Choroid plexus epithelial cell (primary cell): ENCODE measurements at places on chromosomes 5 and 9.

GRCh38 chr5:59674763-59675162 is 218.8 kb downstream of the PDE4D start:
- DNase-seq, result no peak

- DNase-seq, result peak; percentile 99
These were observed 59.4 kb upstream of the GNA14 start for GRCh38 chr9:77707383-77708063.

DNA sequence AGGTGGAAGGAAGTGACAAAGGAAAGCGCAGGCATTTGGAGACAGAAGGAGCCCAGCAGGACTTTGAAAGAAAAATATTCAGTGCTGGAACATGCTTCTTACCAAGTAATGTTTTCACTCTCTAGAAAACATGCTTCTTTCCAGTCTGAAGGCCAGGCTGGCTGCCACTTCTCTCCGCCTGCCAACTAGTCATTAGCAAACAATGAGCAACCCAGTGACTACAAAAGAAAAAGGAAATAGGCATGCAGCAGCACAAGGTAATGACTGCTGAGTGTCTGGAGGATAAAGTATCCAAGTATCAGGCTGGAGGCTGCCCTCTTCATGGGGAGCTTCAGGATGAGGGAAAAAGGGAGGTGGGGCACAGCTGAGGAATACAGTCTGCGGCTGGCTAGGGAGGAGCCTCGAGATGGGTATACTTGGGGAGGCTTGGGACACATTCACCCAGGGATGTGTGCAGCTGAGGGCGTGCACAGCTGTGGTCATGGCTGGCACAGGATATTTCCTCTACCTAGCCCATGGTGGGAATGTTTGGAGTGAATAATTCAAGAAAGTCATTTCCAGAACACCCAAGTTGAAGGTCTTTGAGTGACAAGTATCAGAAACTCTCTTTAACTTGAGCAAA is 161.5 kb upstream of the KIF2A start:
- no peak for DNase-seq

DNA sequence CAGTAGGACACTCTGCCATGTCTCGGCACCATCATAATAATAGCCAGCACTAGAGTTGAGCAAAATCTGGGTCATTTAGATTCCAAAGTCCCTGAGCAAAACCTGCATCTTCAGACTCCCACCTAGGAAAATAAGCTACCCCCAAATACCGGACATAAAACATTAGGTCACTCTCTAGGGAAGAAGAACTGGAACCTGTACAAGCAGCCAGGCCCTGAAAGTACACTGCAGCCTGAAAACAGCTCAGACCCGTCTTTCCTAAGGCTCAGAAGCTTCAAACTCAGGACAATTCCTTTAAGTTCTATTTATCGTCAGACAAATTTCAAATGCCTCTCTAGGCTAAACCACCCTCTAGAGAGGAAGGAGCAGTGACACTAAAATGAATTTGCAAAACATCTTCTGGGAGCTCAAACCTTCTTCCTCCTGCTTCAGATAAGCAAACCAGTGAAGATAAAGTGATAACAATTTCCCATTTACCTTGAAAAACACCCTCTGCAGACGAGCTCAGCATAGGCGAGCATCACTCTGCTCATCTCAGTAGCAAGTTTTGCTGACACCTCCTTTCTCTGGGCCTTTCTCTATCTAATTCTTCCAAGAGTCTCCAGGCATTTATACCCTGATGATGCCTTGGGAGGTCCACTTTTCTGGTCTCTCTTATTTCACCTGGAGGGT is 34.0 kb downstream of the ADAM19 start:
- DNase-seq, result peak; percentile 34

GRCh38 chr5:160655717-160656116 is 196.3 kb downstream of the ATP10B start:
- no peak for DNase-seq

GRCh38 chr9:81539317-81539716 is 150.0 kb downstream of the TLE1 start:
- DNase-seq, result no peak

- DNase-seq, result no peak
These were observed 19.9 kb downstream of the MGAT1 start for GRCh38 chr5:180782748-180783147.

- peak; percentile 13 for DNase-seq
These were observed 208.3 kb upstream of the MAP3K1 start for GRCh38 chr5:56607074-56607473.

GRCh38 chr5:160703547-160704189 is 148.3 kb downstream of the ATP10B start:
- no peak for DNase-seq

GRCh38 chr5:96885518-96886338 is 9.4 kb downstream of the ERAP2 start:
- DNase-seq, result no peak

DNA sequence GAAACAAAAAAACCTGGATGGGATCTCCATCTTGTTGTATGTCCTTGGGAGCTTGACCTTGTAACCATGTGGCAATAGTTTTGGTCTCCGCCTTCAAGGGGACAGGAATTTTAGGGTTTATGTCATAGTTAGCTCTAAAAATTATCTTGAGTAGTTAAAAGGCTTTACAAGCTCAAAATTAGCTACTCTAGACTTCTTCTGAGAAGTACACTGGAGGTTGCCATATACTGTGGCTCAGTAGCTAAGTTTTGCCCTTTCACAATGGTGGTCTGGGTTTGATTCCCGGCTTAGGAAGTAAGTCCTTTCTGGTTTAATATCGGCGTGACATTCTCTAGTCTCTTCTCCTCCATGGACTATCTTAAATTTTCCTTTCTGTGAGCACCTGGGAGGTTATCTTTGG is 48.9 kb upstream of the DMAC1 start:
- no peak for DNase-seq

GRCh38 chr5:45696206-45696836 is at the start of gene HCN1:
Gene HCN1 (minus strand): TSS chr5:45696380.
- peak; percentile 78 for DNase-seq

DNA sequence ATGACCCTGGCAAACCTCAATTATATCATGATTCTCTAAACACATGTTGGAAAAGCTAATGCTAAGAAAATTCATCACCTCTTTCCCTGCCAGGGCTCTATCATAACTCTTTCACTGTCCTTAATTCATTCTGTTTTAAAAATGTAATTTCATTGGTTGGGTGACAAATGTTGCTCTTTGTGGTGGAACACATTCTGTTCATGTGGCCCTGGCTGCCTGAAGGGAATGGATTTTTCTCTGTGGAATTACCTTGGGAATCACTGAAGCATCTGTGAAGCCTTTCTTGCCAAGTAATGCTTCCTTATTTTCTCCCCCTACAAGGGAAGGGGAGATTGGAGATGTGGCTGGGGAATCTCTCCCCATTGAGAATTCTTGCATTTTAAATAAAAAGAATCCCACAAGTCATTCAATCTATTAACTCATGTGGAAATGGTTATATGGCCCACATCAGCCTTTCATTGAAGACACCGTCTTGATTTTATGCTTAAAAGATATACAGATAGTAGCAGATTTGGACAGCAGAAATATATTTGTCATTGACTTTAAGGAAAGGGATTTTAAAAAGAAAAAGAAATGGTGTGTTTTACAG is 201.8 kb upstream of the NMUR2 start:
- no peak for DNase-seq

GRCh38 chr5:72692231-72692637 is 124.2 kb upstream of the TNPO1 start:
- peak; percentile 34 for DNase-seq

- no peak for DNase-seq
These were observed 9.1 kb downstream of the FBP2 start for GRCh38 chr9:94584555-94584954.

DNA sequence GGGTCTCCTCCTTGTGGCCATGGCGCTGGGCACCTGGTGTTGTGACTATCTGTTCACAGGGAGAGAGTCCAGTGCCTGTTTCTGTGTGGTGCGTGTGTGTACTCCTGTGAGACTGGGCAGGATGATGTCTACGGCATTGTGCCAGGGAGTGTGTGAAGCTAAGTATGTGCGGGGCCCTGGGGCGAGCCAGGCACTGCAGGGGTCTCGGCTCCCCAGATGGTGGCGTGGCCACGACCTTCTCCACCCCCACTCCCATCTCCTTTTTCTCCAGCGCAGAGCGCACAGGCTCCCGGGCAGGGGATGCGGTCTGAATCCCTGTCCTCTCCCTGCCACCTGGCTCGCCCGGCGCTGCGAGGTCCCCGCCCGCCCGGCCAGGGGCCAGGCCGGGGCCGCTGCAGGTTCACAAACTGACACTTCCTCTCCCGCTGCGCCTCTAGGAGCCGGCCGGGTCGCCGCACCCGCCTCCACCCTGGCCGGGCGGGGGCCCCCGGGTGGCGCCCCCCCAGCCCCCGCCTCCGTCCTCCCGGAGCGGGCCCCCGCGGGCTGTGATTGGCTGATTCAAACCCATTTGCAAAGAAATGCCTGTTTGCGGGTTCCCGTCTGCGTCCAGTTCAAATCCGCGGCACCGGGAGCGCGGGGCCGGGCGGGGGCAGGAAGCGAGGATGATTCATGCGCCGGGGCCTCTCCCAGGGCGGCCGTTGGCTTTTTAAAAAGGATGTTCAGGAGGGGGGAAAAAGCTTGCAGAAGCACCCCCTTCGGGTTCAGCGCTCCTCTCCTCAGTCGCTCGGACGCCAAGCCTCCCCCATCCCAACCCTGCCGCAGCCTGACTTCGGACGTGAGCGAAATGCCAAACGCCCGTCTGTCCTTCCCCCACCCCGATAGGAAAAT is 790 bp downstream of the PHF19 start:
- DNase-seq, result peak; percentile 81

- peak; percentile 40 for DNase-seq
These were observed 598.3 kb downstream of the EFNA5 start for GRCh38 chr5:107072440-107072839.

DNA sequence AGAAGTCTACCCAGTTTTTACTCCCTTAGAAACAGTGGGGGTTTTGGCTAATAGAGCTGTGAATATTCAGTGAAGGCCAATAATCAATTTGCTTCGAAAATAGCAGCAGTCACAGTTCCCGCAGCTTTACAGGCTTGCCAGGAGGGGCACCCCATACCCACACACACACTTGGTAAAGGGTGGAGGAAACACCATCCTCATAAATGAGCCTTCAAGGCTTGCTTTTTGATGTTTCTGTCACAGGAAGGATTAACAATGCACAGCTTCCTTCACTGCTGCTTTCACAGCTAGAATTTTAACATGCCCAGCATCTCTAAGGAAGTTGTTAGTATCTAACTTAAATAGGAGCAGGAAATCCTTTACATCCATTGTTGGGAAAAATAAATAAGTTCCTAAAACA is 1247.5 kb upstream of the C9orf72 start:
- no peak for DNase-seq

GRCh38 chr9:21412107-21412506 is 3.2 kb downstream of the IFNA8 start:
- no peak for DNase-seq

GRCh38 chr5:133460172-133460758 is 152.1 kb downstream of the FSTL4 start:
- peak; percentile 21 for DNase-seq

DNA sequence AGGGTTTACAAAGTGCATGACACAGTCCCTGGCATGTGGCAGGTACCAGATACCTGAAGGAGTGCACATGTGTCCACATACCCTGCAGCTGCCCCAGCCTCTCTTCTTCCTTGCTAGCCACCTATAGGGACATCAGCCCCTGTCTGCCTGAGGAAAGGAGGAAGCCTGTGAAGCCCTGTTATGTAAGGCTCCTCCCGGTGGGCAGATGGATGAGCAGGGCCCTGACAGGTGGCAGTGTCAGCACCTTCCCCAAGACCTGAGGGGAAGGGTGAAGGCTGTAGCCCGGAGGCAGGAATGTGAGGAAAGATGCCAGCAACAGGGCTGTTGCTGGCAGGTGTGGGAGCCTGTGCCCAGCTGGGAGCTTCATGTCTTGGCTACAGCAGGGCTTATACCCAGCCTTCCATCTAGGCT is 21.7 kb downstream of the TCF7 start:
- no peak for DNase-seq

GRCh38 chr9:14889451-14889850 is 20.8 kb downstream of the FREM1 start:
- no peak for DNase-seq

- DNase-seq, result peak; percentile 96
These were observed 134.5 kb downstream of the PALM2AKAP2 start for GRCh38 chr9:109914280-109915027.

GRCh38 chr5:27290172-27290571 is 251.8 kb upstream of the CDH9 start:
- DNase-seq, result peak; percentile 35

GRCh38 chr9:96394832-96395496 is 11.5 kb upstream of the SLC35D2 start:
- DNase-seq, result no peak

DNA sequence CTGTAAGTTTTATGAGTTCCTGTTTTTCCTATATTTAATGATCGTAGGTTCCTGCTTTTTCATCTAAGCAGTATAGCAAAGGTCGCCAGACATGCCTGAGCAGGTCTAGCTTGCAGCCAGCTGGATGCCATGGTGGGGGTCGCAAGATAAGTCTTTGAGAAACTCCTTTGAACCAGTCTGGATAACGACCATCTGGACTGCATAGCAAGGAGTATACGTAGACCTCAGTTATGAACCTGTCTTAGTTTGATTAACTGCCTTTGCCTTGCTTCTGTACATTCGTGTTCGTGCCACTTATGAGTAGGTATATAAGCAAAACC is 8.4 kb upstream of the SPATA31E1 start:
- DNase-seq, result no peak
